ENCODE measurements at places on chromosomes 5 and 9.

GRCh38 chr5:168209244-168209995, 82.0 kb upstream of the WWC1 start:
- DNase-seq: no peak

- DNase-seq: no peak
These were observed 37.9 kb downstream of the GAS1 start for GRCh38 chr9:86909388-86909787.

DNA sequence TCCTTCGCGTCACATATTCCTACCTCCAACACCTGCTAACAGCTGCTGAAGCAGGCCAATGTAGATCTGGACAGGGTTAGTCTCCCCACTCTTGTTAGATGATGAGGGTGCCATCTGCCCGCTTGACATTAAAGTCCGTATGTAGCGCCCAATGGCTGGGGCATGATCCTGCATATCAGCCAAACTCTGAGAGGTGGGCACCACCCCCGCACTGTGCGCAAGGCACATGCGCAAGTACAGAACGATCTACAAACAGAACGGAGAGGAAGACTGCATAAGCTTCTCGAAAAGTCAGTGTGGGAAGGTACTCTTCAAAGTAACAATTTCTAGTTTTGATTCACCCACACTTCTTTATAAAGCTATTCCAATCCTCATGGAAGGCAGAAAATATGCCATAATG, 69.8 kb downstream of the ECPAS start:
- no peak for DNase-seq

DNA sequence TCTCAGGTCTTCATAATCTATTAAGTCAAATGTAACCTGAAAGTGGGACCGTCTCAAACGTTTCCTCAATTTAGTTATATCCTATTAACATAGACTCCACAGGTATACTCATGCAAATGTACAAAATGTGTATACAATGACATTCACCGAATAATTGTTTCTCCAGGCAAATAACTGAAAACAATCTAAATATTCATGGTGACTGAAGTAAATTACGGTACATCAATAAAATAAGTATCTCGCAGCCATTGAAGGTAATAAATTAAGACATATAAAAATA, 482 bp downstream of the IARS1 start:
- DNase-seq: no peak

DNA sequence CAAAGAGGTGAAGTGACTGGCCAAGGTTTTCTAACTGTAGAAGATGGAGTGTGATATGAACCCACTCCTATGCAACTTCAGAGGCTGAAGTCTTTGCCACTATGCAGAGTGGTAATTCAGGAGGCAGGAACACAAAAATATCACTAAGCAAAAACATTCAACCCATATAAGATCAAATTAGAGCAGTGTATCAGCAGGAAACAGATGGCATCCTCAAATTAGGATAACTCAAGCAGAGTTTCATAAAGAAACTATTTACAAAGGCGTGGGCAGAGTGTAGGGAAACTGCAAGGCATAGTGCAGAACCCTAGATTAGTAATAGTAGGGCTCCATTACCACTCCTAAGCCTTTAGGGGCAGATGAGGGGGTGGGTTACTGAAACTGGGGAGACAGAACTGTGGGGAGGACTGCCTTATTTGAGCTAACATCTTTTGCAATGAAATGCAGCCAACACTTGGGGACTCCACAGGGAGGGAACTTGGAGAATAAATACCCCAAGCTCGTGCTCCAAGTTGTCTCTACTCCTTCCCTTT, 72.2 kb downstream of the PTTG1 start:
- DNase-seq: no peak

DNA sequence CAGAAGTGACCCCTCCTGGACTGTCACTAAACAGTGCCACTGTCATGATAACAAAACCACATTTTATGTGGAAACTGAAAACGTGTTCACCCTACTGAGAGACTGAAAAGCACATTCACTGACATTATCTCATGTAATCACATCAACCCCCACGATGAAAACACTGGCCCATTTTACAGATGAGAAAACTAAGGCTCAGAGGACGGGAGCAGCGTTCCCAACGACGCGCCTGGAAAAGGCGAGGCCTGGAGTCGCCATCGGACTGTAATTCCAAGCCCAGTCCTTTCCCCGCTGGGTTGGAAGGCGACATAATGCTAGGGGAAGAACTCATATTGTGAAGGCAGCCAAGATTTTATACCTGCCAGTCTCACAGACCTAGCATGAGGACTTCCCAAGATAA, 140.0 kb downstream of the ADAMTS2 start:
- DNase-seq: no peak

DNA sequence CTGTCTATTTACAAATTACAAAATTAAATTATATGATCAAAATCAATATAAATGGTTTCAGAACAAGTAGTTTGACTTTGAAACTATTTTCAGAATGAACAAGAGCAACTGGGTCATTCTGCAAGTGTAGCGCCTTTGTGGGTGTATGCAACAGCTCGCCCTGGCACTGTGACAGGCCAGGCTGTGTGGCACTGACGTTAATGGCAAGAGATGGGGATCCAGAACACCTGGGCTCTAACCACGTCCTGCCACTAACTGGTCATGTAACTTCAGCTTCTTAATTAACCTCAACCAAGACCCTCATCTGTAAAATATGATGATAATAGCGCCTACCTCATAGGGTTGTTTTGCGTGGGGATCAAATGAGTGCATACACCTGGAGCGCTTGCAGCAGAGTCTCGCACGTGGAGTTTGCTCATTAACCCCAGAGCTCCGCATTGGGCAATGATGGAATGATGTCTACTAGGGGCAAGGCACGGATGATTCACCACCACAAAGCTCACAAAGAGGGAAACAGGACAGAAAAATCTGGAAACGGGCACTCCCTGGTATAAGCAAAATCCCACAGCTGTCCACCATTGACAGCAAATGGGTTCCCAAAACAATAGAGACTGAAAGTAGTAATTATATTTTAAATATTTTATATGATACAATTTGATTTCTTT, 639.4 kb downstream of the SEMA5A start:
- DNase-seq: no peak

DNA sequence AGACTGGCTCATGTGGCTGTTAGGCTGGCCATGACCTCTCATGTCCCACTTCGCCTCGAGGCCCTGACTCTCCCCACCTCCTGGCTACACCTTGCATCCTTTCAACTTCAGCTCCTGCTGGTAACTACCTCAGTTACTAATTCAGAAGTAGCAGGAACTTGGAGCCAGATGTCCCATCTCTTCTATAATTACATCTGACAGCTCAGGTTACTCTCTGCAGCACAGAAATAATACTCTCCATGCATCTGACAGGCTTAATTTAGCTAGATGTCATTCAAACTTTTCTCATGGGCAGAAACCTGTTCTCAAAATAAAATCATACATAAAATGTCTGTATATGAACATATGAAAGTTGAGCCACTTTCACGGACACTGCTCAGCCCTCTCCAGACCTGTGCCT, 92.2 kb upstream of the IL33 start:
- no peak for DNase-seq

DNA sequence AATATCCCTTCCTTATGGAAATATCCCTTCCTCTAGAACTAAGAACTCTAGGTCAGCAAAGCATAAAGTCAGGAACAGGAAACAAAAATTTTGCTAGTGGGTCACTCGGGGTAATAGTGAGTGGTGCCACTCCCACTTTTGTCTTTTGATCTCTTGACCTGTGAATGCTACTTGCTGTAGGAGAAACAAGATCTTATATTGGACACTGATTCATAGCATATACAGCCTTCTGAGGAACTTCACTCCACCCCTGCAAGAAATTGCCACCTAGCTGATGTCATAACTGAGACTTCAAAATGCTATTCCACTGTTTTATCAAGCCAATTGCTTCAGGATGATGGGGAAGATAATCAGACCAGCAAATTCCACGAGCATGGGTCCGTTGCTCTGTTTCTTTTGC, 53.3 kb upstream of the PRSS3 start:
- DNase-seq: no peak

- DNase-seq: no peak
These were observed 41.1 kb upstream of the DAP start for GRCh38 chr5:10801931-10802666.

Measured in central memory CD4-positive, alpha-beta T cell (primary cell).